Activated naive CD8-positive, alpha-beta T cell treated with anti-CD3 and anti-CD28 coated beads for 36 hours (primary cell): ENCODE measurements at places on chromosomes 4 and X.
A peak's percentile ranks its signal among the peaks of the same experiment; 100 is the strongest.

- no peak for DNase-seq
These were observed 97.0 kb downstream of the MID1IP1 start for GRCh38 chrX:38898261-38898660.

GRCh38 chrX:118551426-118551825 is 55.8 kb downstream of the DOCK11 start:
- no peak for DNase-seq

DNA sequence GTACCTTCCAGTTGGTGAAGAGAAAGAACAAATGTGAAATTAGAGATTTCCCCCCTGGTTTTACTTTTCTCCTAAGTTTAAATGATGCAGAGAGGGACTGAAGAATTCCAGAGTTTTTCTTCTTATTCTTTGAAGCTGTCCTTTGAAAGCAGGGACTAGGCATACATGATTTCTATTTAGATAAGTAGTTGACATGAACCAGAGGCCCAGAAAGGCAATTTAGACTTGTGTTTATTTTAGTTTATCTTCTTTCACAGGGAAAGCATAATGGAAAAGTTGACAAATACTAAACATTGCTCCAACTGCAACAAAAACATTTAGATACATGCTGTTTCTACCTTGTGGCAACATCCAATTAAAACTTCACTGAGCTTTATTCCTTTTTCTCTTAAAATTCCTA is 32.0 kb downstream of the PTPN13 start:
- DNase-seq, result no peak

GRCh38 chr4:157057218-157057617 is 18.7 kb upstream of the GLRB start:
- DNase-seq, result no peak

DNA sequence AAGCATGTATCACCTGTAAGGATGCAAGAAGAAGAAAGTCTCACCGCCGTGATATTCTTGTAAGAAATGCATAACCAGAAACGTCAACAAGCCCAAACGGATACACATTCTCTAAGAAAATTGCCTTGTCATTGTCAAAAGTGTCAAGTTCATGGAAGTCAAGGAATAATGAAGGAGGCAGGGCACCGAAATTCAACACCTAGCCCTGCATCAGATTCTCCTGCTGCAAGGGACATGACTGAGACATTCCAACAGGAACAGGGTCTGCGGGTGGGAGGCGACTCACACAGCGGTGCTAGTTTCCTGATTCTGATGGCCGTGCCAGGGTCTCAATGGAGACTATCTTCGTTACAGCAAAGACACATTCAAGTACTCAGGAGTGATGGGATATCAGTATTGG is 26.7 kb downstream of the IRF2 start:
- no peak for DNase-seq

- no peak for DNase-seq
These were observed 408.0 kb upstream of the SPOCK3 start for GRCh38 chr4:167642250-167642649.

- DNase-seq, result no peak
These were observed 236.9 kb downstream of the DCTD start for GRCh38 chr4:182680234-182680653.

- no peak for DNase-seq
These were observed 39.8 kb downstream of the BBS12 start for GRCh38 chr4:122772311-122772710.

GRCh38 chr4:174521800-174522182 is 497 bp downstream of the HPGD start:
- DNase-seq, result peak; percentile 20

DNA sequence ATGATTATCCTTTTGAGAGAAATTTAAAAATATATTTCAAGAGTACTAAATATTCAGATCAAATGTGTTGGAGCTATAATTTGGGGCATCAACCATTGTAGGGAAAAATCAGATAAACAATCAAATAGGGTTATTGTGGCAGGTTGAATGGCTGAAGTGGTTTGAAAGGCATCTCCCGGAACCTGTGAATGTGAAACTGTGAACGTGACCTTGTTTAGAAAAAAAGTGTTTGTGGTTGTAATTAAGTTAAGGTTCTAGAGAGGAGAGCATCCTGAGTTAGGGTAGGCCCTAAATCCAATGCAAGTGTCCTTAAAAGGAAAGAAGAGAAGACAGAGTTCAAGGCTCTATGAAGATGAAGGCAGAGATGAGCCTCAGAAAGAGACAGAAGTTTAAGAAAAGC is 37.4 kb downstream of the ADGRA3 start:
- no peak for DNase-seq

DNA sequence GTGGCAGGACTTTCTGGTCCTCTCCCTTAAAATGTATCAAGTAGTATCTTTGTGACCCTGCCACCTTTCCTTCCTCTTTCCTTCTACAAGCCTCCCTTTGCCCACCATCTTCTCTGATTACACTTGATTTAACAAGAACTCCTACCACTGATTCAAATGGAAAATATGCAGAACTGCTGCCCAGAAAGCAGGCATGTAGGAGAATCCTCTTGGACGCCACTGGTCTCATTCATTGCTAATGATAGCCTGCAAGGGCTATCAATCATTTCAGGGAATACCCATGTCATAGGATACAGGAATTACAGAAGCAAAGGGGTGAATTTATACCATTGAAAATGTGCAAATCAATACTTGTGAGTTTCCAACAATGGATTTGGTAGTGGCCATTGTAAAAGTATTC is 294.6 kb upstream of the NRK start:
- DNase-seq, result no peak

DNA sequence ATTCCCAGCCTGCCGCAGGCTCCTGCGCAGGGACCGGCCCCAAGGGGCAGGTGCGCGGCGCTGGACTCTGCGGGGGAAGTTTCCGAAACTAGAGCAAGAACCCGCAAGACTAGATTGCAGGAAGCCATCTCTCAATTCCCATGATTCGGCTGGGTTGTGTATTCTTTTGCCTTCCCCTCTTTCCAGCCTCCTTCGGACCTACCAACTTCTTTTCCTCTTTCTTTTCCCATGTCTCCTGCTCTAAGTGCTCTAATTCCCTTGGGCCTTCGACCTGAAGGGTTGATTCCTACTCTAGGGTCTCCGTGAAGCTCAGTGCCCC is 645 bp upstream of the OPHN1 start:
- DNase-seq, result no peak

GRCh38 chrX:46710927-46711623 is 47.8 kb downstream of the SLC9A7 start:
- no peak for DNase-seq

- no peak for DNase-seq
These were observed 57.1 kb upstream of the NKX1-1 start for GRCh38 chr4:1463088-1463926.

DNA sequence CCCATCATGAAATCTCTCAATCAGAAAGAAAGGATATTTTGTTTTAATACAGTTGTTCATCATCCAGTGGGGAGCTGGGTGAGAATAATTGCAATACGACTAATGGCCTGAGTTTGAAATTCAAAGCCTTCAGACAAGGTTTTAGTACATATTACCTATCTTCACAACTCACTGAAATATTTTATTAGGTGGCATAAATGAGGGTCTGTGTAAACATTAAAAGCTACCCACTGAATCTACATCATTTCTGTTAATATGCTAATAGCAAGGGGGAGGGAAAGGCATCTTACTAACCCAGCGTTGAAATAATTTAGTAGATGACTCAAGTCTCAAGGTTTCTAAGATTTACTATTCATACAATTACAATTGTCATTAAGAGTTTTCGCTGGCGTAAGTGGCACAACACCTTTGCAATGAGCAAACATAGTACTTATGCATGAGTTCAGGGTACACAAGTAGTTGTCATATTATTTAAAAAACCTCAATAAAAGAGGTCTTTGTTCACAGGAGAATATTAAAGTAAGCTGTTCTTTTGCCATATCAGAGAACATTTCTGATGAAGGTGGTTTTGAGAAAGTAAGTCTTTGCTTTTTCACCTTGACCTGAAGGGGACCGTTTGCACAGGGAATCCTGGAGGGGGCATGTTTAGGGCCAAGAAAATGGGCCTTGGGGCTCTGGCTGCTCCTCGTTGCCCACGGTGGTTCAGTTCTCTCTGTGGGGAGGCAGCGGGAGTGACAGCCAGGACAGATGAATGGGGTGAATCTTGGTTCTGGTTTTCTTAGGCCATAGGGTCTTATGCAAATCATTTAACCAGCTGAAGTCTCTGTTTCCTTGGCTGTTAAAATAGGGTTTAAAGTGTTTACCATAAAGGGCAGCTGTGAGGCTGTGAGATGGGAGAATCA is 4.5 kb upstream of the RHOH start:
- no peak for DNase-seq

GRCh38 chr4:57607566-57608180 is 497.5 kb upstream of the IGFBP7 start:
- DNase-seq, result no peak

DNA sequence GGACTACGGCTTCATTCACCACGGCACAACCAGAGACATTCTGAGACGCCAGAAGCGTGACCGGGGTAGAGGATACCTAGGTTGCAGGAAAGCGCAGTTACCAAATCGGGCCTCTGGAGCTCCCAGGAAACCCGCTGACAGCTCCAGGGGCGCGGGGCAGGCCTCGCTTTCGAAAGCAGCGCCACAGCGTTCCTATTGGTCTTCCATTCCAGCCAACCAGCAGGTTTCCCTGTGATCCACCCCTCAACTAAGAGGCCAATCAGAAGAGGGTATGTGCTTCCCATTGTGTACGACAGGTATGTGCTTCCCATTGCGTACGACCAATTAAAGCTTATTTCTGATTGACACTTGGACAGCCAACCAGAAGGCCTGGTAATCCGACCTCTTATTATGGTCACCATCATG is 14.9 kb downstream of the SNX12 start:
- DNase-seq, result no peak
